ENCODE measurements at places on chromosomes 6 and 20.

- DNase-seq: no peak
Measured at GRCh38 chr20:10647471-10647870, 26.3 kb downstream of the JAG1 start.

- no peak for DNase-seq
Measured at GRCh38 chr6:144346719-144347447, 61.7 kb downstream of the UTRN start.

GRCh38 chr6:127119102-127120022 is 891 bp downstream of the RSPO3 start:
- no peak for DNase-seq

GRCh38 chr6:143556529-143556928 is 45.0 kb upstream of the FUCA2 start:
- no peak for DNase-seq

DNA sequence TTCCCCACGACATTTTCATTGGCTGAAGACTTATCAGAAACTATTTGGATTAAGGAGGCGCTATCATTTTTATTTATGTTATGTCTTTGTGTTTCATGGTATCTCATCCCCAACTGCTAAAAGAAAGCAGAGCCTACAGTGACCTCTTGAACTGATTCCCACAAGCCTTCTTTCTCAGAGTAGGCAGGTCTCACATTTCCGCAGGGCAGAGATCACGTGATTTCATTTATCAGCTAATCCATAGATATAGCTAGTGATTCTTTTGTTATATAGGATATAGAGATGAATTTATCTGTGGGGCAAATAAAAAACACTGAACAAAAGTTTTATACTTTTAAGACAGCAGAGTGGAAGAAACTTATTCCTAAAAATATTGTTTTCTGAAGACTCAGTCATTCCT is 25.0 kb upstream of the POPDC3 start:
- DNase-seq: no peak

- no peak for DNase-seq
Measured at GRCh38 chr6:148140772-148141557, 201.7 kb upstream of the SASH1 start.

- DNase-seq: no peak
Measured at GRCh38 chr6:7157752-7158616, 50.2 kb downstream of the RREB1 start.

- DNase-seq: no peak
Measured at GRCh38 chr6:39206250-39206721, 23.0 kb downstream of the KCNK5 start.

- no peak for DNase-seq
Measured at GRCh38 chr6:15876406-15876805, 213.6 kb upstream of the DTNBP1 start.

- no peak for DNase-seq
Measured at GRCh38 chr6:141562186-141562811, 570.4 kb upstream of the GJE1 start.

- DNase-seq: no peak
Measured at GRCh38 chr6:19180348-19181072, 656.7 kb upstream of the ID4 start.

- no peak for DNase-seq
Measured at GRCh38 chr6:9484091-9484490, 930.8 kb downstream of the TFAP2A start.

GRCh38 chr6:167652042-167652700 is 174.5 kb upstream of the AFDN start:
- DNase-seq: no peak

DNA sequence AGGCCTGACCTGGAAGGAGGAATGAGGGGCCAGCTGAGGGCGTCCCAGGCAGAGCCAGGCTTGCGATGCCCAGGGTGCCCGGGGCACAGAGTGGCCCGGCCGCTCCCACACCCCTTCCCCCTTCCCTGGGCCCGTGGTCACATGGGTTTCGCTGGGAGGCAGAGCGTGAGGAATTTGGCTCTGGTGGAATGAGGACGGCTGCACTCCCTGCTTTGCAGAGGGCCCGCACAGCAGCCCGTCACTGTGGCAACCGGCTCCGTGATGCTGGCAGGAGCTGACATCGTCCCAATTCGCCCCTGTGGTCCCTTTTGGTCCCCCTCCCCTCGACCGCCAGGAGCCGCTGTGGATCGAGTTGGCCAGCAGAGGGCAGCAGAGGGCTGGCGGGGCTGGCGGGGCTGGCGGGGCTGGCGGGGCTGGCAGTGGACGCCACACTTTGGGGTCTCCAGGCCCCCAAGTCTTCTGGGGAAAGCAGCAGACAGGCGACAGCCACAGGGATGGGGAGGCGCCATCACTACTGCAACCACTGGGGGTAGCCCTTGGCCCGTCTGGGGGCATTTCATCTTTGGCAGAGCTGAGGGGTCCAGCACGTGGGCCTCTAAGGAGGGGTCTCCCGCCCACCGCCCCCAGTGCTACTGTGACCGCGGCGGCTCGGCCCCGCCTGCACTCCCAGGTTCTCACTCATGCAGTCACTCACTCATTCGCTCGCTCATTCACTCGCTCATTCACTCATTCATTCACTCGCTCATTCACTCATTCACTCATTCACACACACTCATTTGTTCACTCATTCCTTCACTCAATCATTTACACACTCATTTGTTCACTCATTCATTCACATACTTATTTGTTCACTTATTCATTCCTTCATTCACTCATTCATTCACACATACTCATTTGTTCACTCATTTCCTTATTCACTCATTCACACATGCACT is 49.7 kb upstream of the BHLHE23 start:
- DNase-seq: peak; percentile 12

- DNase-seq: no peak
Measured at GRCh38 chr6:137951064-137951597, 84.1 kb downstream of the TNFAIP3 start.

GRCh38 chr6:167658106-167658505 is 168.6 kb upstream of the AFDN start:
- no peak for DNase-seq

DNA sequence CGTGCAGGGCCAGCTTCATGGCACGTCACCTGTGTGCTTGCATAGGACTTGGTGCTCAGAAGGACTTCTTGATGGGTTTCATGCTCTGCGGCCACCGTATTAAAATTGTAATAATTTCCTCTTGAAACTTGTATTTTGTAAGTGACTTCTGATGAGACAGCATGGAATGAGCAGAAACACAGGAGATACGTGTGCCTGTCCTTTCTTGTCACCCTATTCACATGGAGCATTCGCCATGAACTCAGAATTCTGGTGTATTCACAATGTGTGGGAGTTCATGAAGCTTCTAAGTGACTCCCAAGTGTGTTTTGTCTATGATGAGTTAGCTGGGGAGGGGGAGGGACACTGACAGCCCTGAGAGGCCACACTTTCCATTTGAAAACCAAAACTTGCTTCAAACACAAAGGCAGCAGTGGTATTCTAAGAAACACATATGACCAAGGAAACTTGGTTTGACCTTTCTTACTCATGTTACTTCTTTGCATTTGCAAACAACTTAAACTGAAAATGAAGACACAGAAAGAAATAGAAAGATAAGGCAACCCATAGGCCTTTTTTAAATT is 92.1 kb upstream of the NEDD9 start:
- DNase-seq: no peak

GRCh38 chr6:111852725-111853124 is 20.5 kb downstream of the FYN start:
- DNase-seq: no peak

DNA sequence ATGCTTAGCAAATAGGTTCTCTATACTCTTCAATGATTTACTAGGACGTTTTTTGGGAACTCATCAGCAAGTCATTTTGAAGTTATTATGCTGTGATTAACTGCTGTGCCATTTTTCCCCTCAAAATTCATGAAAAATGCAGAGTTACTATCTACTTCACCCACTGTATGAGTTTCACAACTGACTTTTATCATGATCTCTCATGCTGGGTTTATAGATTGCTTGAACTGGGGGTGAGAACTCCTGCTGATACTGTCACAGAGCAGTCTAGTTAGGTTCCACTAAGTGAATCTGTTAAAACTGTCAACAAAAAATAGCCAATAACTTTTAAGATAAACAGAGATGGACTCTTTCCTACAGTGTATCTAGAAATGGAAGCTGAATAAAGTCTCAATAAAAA is 136.7 kb downstream of the EYS start:
- DNase-seq: no peak

GRCh38 chr20:37430778-37431460 is 85.0 kb downstream of the SRC start:
- no peak for DNase-seq

GRCh38 chr6:72636786-72637185 is 14.9 kb downstream of the KCNQ5 start:
- DNase-seq: no peak

- no peak for DNase-seq
Measured at GRCh38 chr20:56463428-56463827, 5.0 kb upstream of the RTF2 start.

GRCh38 chr6:125955973-125956372 is 597 bp upstream of the HINT3 start:
- no peak for DNase-seq

GRCh38 chr6:135739288-135739687 is 112.2 kb upstream of the PDE7B start:
- DNase-seq: no peak

DNA sequence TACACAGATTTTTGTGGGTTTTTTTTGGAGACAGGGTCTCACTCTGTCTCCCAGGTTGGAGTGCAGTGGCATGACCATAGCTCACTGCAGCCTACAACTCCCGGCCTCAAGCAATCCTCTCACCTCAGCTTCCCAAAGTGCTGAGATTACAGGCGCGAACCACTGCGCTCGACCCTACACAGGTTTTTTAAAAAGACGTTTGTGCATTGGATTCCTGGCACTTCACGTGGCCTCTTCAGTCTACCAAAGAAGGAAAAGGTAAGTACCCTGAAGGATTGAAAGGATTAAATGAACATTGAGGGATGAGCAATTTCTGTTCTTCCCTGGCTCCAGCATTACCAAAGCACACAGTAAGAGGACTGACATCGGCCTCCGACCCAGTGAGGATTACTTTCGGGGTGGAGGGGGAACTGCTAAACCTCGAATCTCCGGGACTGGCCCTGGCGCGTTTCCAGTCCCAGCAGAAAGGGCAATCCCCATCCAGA is 556 bp upstream of the YWHAB start:
- no peak for DNase-seq

DNA sequence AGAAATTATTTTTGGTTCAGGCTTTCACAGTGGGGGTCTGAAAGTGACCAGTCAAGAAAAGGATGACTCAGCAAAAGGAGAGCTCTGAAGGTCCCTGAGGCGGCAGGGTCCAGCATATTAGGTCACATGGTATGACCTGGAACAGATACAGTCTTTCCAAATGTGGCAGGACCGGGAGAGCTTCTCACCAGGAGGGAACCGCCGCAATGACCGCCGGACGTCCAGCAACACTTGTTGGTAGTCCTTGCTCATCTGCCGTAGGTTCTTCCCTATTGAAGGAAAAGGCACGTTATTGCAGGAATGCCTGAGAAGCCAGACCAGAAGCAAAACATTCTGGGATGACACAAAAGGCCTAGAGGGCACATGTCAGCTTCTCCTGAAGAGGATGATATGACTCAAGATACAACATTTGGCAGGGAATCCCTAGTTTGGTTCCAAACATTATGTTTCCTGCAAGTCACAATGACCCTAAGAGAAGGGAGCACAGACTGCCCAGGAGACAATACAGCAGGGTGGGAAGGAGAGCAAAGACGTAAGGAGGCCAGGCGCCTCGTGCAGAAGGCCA is 17.4 kb downstream of the TBC1D20 start:
- DNase-seq: no peak

- DNase-seq: no peak
Measured at GRCh38 chr6:12291839-12292604, 1.9 kb downstream of the EDN1 start.

DNA sequence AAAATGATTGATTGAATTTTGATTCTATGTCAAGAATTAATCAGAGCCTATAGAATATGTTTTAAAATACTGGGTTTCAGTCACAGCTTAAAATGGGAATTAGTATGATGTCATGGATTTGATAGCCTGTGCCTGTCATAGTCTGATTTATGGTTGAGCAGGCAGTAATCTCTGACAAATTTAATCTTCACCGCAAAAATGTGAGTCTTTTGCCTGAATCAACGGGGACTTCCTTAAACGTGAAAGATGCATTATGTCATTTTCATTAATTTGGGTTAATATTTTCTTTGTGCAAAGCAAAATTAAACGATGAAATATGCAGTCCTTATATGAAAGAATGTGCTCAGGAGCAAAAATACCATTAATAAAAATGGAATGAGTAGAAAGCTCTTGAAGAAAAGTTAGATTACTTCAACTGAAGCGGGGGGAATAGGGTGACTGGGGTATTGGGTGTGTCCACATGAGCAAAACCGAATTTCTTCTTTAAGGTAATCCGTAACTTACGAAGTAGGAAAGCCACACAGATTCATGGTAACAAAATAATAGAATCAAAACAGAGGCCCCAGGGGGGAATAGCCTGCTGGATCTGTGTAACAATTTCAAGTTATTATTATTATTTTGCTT is 339.6 kb upstream of the NOX3 start:
- DNase-seq: no peak

DNA sequence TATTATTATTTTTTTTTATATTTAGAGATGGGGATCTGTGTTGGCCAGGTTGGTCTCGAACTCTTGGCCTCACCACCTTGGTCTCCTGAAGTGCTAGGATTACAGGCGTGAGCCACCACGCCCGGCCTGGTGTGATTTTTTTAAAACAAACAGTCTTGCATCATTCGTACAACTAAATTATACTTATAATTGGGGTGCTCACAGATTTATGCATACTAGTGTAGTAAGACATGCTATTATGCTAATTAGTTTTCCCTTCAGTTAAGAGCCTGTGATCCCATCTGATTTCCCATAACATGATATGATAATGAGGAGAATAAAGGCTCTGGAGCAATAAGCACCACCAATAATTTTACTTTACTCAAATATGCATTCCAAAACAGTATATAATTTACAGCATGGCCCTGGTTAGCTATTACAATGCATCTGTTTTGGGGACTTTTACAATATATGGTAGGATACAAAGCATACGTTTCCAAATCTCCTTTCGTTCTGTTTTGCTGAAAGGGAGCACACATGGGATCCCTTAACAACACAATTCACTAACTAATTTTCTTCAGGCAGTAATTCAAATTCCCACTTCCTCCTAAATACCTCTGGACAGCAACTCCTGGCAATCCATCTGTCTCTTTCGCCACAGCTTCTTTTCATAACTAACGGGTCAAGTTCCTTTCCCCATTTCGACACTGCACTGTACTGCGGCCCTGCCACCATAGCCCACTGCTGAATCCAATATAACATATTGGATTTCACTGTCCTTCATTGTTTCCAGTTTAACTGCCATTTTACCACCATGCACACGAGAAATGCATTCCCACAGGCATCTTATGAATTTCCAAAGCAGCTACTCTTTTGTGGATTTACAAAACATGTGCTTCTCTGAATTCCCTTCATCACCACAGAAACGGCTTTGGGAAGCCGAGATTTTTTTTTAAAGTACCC is 1.7 kb downstream of the NUDT3 start:
- DNase-seq: no peak

- peak; percentile 55 for DNase-seq
Measured at GRCh38 chr20:35767683-35768481, 3.9 kb upstream of the PHF20 start.

DNA sequence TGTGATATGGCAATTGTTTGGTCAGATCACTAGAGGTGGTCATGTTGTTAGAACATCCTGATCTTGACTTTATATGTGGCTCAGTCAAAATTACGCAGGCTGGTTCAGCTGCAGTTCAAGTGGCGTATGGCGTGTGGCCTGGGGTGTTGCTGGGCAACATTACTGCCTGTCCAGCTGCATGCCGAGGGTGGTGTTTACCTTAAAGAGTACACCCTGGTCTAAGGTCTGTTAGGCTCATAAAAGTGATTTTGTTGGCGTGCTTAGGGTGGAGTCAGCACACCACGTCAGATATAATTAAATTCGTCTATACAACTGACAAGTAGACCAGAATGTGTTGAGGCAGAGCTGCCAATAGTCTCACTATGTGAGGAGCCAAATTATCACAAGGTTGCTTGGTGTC is 55.6 kb upstream of the NEDD9 start:
- DNase-seq: no peak
